RPMI7951 (cell line): ENCODE measurements at places on chromosomes 3 and 15.

DNA sequence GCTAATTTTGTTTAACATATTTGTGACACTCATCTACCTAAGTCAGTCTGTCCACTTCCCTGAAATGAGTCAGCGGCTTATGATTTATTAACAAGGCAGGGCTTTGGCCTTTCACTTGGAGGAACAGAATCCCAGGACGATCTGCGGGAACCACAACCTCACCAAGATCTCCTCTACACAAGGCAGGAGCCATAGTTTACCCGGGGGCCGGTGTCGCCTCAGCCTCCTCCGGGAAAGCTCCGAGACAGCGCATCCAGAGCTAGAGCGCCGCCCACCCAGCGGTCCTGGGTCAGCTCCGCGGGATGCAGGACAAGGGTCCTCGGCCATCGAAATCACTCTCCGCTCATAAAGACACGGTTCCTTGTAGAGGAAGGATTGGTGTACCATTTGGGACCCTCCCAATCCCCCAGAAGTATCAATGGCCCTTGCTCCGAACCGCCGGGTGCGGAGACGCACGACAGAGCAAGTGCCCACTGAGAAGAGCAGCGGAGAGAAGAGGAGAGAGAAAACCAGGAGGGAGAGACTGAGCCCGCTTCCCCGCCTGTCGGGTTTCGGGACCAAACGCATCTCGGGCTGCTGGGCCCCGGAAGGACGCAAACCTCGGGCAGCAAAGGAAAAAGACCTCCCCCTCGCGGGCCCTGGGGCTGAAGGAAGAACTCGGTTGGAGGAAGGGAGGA is 13.1 kb upstream of the ALCAM start:
- no peak for DNase-seq

GRCh38 chr3:145116769-145117168 is 1044.2 kb downstream of the PLOD2 start:
- no peak for DNase-seq

DNA sequence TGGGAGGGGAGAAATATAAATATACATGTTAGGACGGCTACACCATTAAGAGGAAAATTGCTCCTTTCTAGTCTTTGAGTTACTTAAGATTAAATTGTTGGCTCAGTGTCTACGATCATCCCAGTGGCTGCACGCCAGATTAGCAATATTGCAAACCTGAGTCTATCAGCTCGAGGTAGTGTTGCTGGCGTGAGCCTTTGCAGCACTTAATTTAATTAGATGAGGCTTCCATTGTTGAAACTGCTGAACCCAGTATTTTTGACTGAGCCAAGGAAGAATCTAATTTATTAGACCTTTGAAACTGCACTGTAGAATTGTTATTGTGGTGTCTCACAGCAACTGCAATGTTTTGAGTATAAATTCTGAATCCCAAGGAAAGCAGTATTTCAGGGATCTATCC is 782.4 kb upstream of the ROBO1 start:
- no peak for DNase-seq

DNA sequence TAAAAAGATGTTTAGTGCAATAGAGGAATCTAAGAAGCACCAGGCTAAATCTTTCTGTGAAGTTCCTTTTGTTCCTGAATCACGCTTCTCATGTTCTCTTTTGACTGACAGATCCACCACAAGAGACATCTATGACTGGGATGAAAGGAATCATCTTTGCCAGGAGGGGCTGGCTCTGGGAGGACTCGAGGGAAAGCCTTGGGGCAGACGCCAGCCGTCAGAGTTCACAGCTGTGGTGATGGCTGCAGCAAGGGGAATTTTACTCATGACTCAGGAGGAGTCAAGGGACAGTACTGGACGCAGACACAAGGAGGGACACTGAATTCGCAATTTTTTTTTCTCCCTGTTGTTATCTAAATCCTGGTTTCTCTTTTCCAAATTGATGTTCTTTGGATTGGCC is 38.7 kb downstream of the C3orf38 start:
- DNase-seq = peak; percentile 70

DNA sequence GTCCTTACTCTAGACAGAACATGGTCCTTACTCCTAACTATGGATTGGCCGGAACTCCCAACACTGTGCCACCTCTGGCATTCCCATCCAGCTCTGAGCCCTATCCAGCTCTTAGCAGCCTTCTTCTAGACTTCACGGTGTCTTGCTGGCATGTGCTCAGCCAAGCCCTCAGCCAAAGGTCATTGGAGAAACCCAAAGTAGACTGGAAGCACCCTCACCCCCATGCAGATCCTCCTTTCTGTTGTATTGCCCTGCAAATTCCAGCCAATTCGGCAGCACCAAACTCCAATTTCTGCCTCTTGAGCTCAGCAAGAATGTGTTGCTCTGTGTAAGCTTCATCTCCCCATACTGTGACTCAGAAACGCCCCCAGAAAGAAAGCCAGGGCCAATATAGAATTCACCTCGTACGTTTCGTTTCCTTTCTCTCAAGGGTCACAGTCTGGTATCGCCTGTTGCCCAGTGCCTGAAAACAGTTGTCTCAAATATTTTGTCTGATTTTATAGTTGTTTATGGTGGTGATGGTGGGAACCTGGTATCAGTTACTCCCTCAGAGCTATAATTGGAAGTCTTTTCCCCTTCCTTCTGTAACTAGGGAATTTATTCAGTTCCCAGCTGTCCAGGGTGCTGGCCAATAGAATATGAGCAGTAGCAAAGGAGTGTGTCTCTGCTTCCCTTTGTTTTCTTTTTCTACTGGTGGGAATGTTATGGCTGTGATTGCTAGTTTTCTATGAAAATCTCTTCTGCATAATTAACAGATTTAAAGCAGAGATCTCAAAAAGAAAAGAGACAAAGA is 28.4 kb upstream of the EPHB3 start:
- no peak for DNase-seq

GRCh38 chr3:15014606-15015328 is 50.3 kb downstream of the MRPS25 start:
- no peak for DNase-seq
